ENCODE measurements at places on chromosomes 12 and 14.
A peak's percentile ranks its signal among the peaks of the same experiment; 100 is the strongest.

DNA sequence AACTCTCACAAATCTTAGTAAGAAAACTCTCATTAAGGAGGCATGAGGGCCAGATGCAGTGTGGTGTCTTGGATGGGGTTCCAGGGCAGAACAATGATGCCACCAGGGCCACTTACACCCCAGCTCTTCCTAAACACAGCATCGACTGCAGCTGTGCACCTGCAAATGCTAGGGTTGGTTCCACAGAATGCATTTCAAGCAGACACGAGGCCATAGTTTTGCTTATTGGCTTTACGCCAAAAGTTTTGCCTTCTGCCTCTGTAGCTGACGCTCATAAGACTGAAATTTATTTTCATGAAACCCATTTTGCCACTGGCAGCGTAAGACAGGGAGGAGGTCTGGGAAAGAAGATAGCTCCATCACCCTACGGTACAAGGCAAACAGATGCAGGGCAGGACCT is 179.0 kb downstream of the RIMBP2 start:
- DNase-seq, result no peak

GRCh38 chr14:52304248-52304904 is 9.7 kb upstream of the PTGER2 start:
- DNase-seq, result no peak

- DNase-seq, result no peak
Measured at GRCh38 chr14:51451561-51451960, 200.1 kb upstream of the FRMD6 start.

- DNase-seq, result no peak
Measured at GRCh38 chr12:29639893-29640495, 142.5 kb upstream of the OVCH1 start.

GRCh38 chr14:105880616-105881015 is 354.2 kb downstream of the TMEM121 start:
- DNase-seq, result no peak

- no peak for DNase-seq
Measured at GRCh38 chr12:91171476-91171875, 11.1 kb downstream of the DCN start.

DNA sequence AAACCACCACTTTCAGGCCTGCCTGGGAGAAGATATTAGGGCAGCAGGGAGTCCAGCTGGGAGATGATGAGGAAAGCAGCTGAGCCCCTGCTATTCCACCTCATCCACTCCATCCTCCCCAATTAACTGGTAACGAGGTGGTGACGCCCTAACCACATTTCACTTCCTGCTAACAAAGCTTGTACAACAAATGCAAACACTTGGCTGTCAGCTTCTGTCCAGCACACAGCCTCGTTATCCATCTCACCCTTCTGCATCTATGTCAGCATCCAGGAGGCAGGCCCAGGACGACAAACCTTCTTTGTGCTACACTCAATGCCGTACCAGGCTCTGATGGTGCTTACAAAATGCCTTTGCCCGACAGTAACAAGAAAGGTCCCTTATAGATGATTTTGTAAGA is 225.4 kb downstream of the APAF1 start:
- no peak for DNase-seq

DNA sequence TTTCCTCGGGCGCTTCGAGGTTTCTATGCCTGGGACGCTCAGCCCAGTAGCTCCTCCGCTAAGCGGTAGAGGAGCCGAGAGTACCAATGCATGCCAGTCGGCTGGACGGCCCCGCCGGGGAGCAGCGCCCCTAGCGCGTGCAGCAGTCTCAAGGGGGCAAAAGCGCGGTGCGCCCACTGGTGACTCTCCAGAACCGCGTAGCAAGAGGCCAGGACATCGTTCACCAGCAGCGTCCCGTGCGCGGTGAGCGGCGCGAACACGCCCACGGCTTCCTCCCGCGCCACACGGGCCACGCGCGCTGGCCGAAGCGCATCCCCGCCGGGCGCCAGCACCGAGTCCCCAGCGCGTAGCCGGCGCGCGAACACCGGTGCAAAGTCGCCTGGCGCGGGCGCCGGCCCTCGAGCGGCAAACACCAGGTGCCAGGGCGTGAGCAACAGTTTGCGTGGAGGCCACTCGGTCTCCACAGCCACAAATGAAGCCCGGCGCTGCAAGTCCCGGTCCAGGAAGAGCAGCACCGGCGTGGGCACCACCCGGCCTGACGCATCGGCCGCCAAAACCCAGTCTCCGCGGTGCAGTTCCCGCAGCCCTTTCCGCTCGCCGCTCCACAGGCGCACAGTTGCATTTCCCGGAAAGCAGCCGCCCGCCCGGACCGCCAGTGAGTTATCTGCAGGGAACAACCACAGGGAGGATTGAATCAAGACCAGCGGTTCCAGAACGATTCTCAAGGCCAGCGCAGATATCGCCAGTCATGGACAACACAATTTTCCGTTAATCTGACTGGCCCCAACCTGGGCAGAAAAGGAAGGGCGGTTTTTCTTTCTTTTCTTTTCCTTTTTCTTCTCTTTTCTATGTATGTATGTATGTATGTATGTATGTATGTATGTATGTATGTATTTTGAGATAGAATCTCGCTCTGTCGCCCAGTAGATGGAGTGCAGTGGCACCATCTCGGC is 4.5 kb downstream of the DHH start:
- peak; percentile 94 for DNase-seq

GRCh38 chr14:104306450-104307040 is 168.2 kb downstream of the KIF26A start:
- DNase-seq, result no peak

- peak; percentile 85 for DNase-seq
Measured at GRCh38 chr12:3885277-3886094, 12.3 kb upstream of the PARP11 start.

- DNase-seq, result no peak
Measured at GRCh38 chr12:65585648-65586602, 238.4 kb upstream of the HMGA2 start.

DNA sequence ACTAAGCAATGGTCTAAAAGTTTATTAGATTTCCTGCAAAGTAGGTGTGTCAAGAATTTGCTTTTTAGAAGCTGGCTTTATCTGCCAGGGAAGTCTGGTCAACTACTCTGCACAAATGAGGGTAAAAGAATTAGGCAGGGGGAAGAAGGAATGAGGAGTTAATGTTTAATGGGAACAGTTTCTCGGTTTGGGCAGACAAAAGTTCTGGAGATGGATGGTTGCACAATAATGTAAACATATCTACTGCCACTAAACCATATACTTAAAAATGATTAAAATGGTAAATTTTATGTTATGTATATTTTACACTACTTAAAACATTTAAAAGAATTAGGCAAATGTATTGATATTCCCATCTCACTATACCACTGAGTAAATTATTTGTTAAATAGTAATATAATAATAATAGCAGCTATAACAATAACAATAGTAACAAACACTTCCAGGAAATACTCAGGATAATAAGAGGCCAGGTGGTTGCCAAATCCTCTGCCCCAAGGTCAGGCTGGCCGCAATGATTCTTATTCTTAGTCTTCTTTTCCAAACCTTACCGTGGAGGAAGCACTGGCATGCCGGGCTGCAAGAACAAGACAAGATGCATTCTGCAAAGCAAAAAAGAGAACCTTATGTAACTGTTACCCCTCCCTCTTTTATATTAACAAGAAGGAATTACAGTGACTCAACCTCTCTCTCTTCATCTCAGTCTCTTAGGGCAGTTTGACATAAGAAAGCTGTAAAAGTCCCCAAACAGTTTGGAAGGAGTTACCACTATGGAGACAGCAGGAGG is 13.9 kb downstream of the CS start:
- DNase-seq, result no peak

GRCh38 chr14:71261206-71261605 is 353.9 kb downstream of the PCNX1 start:
- DNase-seq, result peak; percentile 31

- DNase-seq, result no peak
Measured at GRCh38 chr14:60621386-60621785, 27.9 kb downstream of the SIX1 start.

DNA sequence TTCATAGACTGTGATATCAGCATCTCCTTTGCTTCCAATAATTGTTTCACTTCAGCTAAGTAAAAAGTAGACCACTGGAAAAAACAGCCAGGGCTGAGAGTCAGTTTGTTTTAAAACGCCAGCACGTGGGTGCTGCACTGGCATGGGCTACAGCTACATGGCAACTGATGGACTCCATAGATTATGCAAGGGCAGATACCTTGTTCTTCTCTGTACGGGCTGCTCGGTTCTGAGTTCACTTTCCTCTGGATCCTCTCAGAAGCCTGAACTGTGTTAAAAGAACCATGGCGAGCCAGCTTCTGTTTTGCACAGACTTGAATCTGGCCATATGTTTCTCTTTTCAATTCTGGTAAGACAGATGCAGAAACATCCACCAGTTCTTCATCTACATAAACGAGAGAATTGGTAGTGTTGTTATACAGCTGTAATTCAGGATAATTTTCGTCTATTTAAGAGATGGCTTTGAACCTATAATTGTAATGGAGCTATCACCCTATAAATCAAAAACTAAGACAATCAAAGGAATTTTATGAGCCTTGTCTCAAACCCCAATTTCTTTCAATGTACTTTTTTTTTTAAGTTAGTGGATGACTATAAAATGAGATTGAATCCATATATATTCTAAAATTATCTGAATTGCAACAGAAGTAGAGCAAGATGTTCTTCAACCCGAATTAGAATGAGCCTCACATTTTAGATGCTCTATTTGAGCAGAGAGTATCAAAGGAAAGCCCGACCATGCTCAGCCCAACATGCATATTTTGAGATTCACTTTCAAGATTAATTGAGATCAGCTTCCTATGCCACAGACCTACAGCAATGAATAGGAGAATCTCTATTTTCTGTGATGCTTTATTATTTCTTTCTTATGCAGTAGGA is 31.5 kb downstream of the E2F7 start:
- no peak for DNase-seq

GRCh38 chr12:117045160-117046010 is 53.8 kb downstream of the TESC start:
- peak; percentile 89 for DNase-seq

- DNase-seq, result peak; percentile 22
Measured at GRCh38 chr12:113271853-113272561, 50.7 kb downstream of the TPCN1 start.

- DNase-seq, result no peak
Measured at GRCh38 chr14:55285048-55285652, 13.9 kb downstream of the FBXO34 start.

- DNase-seq, result no peak
Measured at GRCh38 chr14:63228217-63228616, 24.0 kb downstream of the RHOJ start.

DNA sequence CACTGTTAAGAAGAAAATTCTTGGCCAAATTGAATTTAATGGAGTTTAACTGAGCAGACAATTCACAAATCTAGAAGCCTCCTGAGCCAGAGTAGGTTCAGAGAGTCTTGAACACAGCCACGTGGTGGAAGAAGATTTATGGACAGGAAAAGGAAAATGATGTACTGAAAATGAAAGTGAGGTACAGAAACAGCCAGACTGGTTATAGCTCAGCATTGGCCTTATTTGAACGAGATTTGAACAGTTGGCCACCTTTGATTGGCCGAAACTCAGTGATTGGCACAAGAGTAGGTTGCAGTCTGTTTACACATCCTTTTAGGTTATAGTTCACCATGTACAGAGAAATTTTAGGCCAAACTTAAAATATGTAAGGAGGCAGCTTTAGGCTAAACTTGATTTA is 9.9 kb downstream of the OAS2 start:
- peak; percentile 42 for DNase-seq

GRCh38 chr14:78758333-78758732 is 588.2 kb downstream of the NRXN3 start:
- peak; percentile 47 for DNase-seq

- no peak for DNase-seq
Measured at GRCh38 chr14:24508155-24508840, at the start of gene CMA1. TSS of gene CMA1 (minus strand) at chr14:24508265. CDS start at chr14:24508235, 30 bp downstream.

- no peak for DNase-seq
Measured at GRCh38 chr14:91153360-91153759, 39.5 kb downstream of the DGLUCY start.

- no peak for DNase-seq
Measured at GRCh38 chr12:42564996-42565395, 24.6 kb downstream of the PRICKLE1 start.

- no peak for DNase-seq
Measured at GRCh38 chr14:21204167-21205025, 48.5 kb upstream of the OR5AU1 start.

GRCh38 chr12:99611599-99611998 is 36.0 kb upstream of the GARIN6 start:
- no peak for DNase-seq

DNA sequence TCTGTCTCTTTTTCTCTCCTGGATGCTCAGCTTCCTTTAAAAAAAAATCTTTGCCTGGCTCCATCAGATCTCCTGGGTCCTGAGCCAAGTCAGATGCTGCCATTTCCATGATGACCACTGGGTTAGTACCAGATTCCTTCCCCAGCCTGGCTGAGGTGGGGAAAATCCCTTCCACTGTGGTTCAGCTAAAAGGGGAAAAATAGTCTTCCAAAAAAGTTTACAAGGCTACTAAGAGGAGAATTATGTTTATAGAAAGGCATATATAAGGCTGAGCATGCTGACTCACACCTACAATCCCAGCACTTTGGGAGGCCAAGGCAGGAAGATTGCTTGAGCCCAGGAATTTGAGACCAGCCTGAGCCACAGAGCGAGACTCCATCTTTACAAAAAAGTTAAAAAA is 28.4 kb upstream of the GAS2L3 start:
- DNase-seq, result no peak

GRCh38 chr12:1949771-1950470 is 31.5 kb upstream of the CACNA2D4 start:
- no peak for DNase-seq

DNA sequence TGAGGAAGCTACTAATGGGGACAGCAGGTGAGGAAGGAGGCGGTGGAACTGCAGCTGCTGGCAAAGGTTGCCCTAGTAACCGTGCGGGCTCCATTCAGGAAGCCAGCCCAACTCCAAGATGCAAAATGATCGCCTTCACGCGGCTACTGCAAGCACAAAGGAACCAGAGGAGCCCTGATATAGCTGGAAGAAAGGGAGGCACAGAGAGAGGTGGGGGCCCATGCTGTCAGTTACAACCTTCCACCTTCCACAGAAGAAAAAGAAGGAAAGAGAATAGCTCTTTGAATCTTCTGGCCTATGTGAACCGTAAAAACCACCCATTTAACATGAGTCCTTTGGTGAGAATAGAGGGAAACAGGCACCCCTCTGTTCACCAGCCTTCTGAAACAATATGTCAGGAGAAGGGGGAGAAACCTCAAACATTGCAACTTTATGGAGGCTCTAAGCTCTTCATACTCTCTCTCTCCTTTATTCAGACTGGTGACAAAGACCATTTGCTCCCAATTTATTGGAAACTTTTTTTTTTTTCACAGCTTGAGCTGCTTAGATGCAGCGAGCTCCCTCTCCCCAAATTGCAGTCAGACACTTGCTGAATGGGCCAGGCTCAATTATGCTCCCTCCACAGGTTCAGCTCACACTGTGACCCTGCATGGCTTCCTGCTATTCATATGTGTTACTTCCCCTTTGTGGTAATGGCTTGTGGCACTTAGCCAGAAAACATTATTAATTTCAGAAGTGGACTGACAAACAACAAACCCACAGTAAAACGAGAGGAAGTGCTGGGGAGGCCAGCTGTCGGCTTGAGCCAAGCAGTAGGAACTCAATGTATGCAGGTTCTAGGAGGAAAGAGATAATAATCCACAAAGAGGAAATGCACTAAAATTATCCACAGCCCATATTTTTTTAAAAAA is 6.2 kb downstream of the DUSP6 start:
- DNase-seq, result peak; percentile 98

Data from OCI-M1 (cell line).